Stimulated activated CD4-positive, alpha-beta T cell treated with anti-CD3 and anti-CD28 coated beads, Interleukin-12 subunit alpha, Interleukin-12 subunit beta, amount 100 ng/mL, for 48 hours (primary cell): ENCODE measurements at places on chromosomes 3 and 15.

DNA sequence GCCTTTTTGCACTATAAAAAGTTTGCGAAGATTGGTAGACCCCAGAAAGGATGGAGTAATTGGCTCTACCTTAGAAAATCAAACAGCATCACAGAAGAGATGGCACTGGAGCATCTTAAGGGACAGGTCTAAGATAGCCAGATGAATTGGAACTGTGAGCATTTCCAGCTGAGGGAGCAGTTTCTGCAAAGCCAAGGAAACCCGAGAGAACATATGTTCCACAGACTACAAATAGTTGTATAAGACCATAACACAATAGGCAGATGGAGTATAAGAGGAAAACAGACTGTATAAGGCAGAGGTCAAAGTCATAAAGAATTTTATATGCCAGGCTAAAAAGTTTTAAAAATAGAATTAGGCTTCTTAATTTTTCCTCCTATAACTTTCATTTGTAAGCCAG, 46.0 kb downstream of the TSC22D2 start:
- no peak for DNase-seq

DNA sequence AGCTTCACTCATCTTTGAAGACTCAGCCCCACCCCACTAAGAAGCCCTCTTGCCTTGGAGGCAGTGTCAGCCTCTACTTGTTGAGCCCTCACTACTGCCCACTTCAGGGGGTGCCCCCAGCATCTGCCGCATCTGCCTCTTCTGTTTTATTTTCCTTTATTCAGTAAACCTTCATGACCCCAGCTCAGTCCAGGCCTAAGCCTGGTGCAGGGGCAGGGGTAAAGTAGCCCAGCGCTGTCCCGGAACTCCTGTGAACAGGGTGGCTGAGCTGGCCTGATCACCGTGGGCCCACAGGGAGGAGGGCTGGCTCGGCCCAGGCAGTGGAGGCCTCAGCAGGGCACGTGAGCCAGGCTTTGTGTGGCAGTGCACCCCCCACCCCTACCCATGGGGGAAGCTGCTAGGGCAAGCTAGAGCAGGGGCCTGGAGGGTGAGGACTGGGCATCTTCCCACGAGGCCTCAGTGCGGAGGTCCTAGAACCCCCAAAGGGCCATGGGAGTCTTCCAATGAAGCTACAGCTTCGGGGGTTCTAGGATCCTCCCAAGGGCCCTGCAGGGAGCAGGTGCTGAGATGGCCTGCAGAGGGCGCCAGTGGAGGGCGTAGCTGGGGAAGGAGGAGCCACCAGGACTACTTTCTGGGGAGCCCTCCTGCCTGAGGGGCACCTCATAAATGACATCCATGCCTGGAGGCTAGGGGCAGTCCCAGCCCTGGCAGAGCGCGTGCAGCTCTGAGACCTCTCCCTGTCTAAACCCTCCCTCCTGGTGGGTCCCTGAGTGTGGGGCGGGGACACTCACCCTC, 36.0 kb downstream of the TSPAN3 start:
- DNase-seq: peak; percentile 42

DNA sequence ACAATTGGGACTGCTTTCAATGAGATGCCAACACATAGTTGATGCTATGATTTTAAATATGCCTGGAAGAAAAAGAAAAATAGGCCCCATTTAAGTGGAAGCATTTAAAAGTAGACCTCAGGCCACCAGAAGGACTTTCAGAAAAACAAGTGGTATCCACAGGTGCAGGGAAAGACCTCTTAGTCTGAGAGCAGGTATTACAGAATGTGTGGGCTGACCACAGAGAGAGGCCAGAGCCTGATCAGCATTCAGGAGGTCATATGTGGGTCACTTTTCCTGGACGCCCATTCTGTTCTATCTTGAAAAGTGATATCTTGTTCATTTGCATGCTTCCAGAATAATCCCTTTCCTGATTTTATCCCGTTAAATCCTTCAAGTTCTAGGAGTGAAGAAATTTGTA, 95.5 kb downstream of the GABRG3 start:
- no peak for DNase-seq

DNA sequence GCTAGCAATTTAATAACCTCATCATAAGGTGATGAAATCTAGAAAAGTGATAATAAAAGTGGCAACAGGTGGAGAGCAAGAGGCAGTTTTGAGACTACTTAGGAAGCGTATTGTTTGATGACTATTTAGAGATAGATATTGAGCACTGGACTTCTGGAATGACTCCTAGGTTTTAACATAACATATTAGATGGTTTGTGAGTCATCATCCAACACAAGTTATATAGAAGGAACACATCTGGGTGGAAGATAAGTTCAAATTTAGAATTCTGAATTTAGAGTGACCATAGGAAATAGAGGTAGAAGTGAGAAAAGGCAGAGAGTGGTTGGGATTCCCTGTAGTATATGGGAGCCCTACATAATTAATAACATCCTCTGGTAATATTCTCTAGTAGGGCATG, 282.8 kb upstream of the ALCAM start:
- no peak for DNase-seq

- DNase-seq: no peak
These were observed 37.8 kb upstream of the TASOR start for GRCh38 chr3:56720849-56721248.

GRCh38 chr15:88627463-88627862, 6.3 kb downstream of the AEN start:
- DNase-seq: no peak

- DNase-seq: no peak
These were observed 11.7 kb upstream of the CCK start for GRCh38 chr3:42277676-42278075.

GRCh38 chr3:52196977-52197376, 983 bp upstream of the ALAS1 start:
- no peak for DNase-seq

- no peak for DNase-seq
These were observed 300.4 kb upstream of the RASGRP1 start for GRCh38 chr15:38864827-38865581.

GRCh38 chr3:120432150-120432860, 18.5 kb downstream of the FSTL1 start:
- no peak for DNase-seq

GRCh38 chr3:71247221-71247957, 336.1 kb downstream of the FOXP1 start:
- DNase-seq: no peak

- no peak for DNase-seq
These were observed 25.2 kb downstream of the GP9 start for GRCh38 chr3:129085818-129086217.

DNA sequence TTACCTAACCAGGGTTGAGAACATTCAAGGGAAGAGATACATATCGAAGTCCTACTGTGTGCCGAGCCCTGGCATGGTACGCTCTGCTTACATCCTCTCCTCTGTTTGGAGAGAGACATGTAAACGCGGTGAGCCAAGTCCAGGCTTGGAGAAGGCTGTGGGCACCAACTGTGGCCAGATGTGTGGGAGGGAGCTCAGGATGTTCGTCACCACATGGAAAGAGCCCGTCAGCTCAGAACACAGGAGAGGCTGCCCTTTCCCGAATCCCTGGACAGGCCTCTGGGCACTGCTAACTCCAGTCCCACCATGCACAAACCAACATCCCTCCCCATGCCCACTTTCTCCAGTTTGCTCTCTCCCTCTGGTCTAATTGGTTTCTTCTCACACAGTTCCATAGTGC, 43.0 kb downstream of the MESD start:
- no peak for DNase-seq

- no peak for DNase-seq
These were observed 549.5 kb upstream of the GOLIM4 start for GRCh38 chr3:168645180-168645579.

DNA sequence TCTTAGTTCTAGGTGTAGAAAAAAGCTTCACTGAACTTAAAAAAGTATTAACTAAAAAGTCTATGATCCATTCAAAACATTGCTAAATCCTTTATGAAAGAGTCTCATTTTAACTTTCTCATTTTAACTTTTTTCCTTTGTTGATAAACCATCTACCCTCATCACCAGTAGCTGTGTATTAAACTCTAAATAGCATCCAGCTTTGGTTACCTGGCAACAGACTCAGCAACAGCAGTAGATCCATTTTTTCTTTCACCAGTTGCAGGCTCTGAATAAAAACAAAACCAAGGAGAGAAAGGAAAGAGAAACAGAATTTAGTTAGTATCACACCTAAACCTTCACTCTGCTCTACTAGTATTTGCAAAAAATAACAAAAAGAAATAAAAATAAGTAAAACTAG, 51.6 kb downstream of the TP53BP1 start:
- no peak for DNase-seq

DNA sequence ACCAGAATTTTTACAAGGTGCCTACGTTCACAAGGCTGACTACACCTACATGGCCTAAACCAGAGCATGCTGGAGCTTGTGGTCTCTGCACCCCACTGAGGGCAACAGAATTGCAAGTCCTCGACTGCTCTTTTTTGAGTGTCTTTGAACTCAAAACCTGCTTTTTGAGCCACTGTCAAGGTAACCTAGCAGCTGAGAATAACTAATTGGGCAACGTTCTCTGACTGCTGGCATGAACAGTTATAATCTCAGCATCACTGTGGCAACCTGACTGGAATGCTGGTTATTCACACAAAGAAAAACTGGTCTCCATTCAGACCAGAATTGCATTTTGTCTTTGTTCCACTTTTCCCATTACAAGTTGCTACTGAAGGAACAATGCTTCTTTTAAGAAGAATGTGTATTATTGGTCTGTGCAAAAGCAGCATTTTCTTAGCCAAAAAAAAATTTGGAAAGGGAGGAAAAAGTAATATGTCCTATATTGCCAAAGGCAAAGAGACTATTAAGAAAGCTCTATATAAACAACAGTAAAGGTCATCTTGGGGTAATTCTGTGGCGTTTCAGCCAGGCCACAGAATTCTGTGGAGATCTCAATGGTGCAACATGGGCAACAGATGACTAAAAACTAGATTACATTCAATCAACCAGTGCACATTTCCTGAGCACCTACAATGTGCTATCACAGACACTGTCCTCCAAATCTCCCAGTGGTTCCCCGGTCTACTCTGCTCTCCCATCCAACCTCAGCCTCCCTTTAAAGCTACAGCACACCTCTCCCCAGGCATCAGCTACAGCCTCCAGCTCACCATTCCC, 76.8 kb downstream of the TNIK start:
- DNase-seq: no peak

GRCh38 chr3:42101048-42101447, 9.9 kb downstream of the TRAK1 start:
- DNase-seq: no peak

GRCh38 chr15:52857937-52858781, 68.0 kb upstream of the ONECUT1 start:
- no peak for DNase-seq

DNA sequence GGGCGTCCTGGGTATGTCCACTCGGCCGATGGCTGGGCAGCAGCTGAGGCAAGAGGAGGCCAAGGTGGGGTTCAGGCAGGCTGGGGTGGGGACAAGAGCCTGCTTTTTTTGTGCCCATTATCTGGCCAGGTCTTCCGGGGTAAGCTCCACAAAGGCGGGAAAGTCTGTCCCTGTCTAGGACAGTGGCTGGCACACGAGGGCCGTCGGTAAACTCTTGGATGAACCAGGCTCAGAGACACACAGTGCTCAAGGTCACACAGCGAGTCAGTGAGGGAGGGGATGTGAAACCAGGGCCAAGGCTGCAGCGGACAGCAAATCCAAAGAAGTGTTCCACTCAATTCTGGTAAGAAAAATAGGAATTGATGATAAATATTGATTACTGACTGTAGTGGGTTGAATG, 2.9 kb downstream of the DNAJB8 start:
- no peak for DNase-seq

- no peak for DNase-seq
These were observed 49.8 kb upstream of the PFN2 start for GRCh38 chr3:150020527-150020926.

- DNase-seq: no peak
These were observed 307.7 kb downstream of the ARPP21 start for GRCh38 chr3:35946854-35947515.

- no peak for DNase-seq
These were observed 18.2 kb upstream of the SPTSSB start for GRCh38 chr3:161389445-161390035.

GRCh38 chr3:196207159-196207832, 3.9 kb downstream of the ZDHHC19 start:
- DNase-seq: no peak

DNA sequence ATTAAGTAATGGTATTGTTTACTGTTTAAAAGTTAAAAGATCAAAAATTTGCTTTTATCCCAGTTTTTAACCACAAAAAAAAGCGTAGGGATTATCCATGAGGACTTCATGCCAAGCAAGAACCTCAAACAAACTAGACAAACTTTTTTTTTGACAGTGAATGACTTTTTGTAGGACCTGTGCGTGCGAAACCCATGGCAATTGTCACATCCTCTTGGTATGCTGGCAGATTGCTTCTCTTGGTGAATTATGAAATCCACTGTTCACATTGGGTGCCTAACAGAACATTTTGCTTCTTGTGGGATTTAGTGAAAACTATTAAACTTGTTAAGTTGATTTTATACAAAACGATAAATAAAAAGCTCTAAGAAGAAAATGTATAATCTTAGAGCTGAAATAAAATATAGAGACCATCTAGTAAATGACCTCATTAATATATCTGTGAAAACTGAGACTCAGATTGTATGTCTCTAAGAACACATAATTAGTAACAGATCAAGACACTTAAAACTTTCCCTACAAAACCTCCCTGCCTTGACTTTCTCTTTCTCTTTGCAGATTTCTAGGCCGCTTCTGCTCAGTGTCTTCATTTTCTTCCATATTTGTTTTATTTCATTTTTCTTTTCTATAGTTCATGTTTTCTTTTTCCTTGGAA, 87.3 kb upstream of the CGNL1 start:
- DNase-seq: no peak

DNA sequence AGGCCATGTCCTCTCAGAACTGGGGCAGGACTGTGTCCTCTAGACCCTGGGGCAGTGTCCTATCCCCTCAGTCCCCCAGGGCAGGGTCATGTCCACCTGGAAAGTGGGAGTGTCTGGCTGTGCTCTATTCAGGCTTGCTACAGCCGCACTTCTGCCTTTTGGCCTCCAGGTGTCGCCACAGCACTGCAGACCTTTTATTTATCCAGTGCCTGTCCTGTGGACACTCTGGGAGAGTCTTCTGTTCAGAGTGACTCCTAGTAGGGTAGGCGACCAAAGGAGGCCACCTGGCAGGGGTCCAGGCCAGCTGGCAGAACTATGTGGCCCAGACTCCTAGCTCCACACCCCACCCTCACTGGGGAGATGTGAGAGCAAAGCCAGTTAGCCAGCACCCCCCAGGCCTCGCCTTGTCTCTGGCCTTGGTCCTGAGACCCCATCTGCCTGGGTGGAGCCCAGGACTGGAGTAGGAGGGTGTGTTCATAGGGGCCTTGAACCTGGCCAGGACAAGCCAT, 3.9 kb downstream of the TMIE start:
- peak; percentile 65 for DNase-seq

- DNase-seq: no peak
These were observed 106.6 kb downstream of the SSR3 start for GRCh38 chr3:156448300-156448699.

GRCh38 chr3:96070678-96071077, 743.7 kb upstream of the EPHA6 start:
- DNase-seq: no peak

DNA sequence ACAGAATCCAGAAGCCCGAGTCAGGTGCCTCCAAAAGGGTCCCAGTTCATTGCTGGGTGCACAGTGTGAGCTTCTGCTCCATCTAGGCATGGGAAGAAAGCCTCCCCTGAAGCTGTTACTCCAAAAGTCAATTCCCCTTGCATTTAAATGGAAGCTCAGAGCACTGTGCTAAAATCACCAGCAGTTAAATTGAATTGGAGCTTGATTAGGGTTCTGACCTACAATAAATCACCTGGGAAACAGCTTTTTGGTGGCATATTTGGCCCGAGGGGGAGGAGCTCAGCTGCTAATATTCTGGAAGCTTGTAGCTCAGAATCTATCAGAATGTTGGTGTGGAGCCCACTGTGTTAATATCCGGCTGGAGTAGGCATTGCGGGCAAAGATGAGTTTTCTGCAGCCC, 87.1 kb upstream of the RGMA start:
- no peak for DNase-seq
